ENCODE measurements at places on chromosomes 5 and 9.

- DNase-seq = no peak
Observed at GRCh38 chr9:96611302-96611701, 8.3 kb downstream of the CDC14B start.

- no peak for DNase-seq
Observed at GRCh38 chr5:116572350-116573278, 2.0 kb downstream of the SEMA6A start.

DNA sequence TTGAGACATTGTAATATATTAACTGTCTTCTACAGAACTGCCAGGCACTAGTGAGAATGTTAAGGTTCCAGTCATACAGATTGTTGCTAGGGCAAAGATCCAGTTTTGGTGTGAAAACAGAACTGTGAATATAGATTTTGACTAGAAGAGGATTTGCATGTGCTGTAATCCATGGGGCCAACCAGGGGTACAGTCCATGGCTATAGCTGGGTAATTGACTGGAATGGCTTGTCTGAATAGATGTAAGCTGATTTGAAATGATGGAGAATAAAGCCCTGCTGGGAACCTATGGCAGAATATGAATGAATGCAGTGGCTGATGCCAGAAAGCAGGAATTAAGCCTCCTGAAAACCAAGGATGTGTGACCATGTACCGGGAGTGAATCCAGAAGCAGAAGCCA lies 748.5 kb upstream of the CDH10 start:
- DNase-seq = no peak

DNA sequence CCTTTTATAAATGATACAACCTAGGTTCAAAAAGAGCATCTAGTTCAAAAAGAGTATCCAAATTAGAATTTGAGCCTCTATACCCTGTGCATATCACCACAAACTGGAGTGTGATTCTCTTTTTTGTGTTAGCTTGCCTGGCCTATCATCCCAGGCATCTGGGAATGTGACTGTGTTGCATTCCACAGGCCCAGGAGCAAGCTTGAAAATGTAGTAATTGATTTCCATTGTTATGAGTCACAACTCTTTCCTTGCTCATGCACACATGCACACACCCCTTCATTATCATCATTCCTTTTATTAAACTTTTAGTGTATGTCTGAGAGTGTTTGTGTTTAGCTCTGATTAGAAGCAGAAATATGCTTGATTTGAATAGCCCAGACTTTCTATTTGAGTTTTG lies 75.2 kb downstream of the FCHO2 start:
- no peak for DNase-seq

GRCh38 chr9:127308652-127309434 lies 44.3 kb downstream of the GARNL3 start:
- DNase-seq = no peak

DNA sequence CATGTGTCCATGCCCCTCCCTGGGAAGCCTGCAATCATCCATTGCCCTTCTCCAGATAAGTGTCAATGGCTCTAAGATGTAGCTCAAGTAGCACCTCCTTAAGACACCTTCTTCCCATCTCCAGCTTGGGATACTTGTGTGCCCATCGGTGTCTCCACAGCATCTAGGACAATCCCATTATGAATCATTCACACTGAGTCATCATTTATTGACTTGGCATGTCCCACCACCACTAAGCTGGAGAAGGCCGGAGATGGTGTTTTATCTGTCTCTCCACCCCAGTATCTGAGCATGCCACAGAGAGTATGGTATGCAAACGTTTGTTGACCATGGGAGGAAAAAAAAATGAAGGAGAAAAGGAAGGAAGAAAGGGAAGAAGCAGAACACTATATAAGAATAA lies 342.2 kb downstream of the TRIM32 start:
- no peak for DNase-seq

DNA sequence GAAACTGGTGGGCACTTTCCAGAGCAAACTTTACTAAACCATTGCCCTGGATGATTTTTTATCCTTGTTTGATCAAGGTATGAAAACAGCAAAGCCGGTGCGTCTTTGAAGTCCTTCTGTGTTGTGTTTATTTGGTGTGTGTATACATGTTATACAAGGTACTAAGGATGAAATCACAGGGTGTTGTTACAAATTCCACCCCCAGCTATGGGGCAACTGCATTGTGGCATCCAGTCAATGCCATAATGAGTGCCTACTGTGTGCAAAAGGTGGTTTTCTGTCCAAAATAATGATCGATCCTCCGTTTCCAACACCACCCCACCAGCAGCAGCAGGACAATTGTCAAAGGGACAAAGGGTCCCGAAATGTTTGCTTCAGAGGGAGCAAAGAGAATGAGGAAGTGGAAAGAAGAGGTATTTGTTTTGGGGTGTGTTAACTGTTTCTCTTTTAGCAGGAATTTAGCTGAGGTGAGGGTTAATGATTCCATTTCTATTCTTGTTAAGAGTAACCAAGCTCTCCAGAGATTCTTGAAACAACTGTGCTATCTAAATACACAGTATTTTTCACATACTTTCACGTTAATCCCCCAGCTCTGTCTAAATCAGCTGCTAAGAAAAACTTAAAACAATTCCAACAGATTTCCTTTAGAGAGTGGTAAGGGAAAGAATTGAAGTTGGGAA lies 568.7 kb upstream of the KLF4 start:
- DNase-seq = no peak

DNA sequence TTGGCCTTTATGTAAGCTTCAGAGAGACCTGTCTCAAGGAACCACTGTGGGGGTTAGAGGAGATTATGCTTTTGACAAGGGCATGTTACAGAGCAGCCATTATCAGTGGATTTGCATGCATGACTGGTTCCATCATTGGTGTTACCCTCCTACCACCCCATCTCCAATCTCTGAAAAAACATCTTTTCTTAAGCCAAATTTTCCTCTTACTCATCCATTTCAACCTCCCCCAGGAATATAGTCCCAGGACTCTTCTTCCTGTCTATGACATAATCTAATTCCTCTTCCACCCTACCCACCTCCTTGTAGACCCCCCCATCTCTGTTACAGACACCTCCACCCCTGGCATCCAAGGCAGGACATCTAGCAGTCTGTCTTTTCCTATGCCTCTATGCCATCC lies 33.1 kb upstream of the ADRB2 start:
- no peak for DNase-seq

DNA sequence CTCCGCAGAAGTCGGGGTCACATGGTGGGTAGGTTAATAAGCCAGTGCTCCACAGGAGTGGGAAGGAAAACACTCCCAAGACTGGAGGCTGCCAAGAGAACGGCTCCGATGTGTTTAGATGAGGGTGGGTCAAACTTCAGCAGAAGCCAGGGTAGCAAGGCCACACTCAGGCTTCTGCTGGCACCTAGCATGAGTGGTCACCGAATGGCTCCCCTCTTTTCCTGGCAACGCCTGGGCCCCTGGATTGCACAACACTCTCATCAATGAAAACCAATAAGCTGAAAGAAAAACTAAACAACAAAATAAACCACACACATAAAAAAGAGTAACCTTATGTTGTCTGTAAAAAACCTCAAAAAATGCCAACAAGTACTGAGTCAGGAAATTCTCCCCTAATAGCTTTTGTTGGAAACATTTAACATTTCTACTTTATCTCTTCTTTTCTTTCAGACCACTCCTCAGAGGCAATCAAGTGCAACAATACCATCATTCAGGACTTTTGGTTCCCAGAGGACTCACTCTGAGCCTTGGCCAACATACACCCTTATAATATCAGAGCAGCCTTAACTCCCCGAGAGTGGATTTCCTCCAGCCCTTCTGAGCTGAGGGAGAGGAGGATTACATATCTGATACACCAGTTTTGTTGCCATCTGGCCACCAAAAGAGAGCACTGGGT lies 279.9 kb downstream of the ENC1 start:
- no peak for DNase-seq

DNA sequence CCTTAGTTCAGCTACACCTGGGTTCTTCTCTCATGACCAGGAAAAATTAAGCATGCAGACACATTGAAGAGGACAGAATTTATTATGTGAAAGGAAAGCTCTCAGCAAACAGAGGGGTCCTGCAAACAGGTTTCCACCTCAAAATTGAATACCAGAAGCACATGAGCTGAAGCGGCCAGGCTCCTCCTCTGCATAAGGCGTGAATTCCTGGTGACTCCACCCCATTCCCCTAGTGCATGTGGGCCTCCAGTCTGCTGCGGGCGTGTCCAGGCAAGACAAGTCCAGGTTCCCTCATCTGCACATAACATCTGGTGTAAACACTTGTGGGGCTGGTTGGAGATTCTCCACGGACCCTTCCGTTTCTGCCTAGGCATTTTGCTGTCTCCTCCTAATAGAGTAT lies 1156.4 kb downstream of the FOXD4L5 start:
- DNase-seq = no peak

DNA sequence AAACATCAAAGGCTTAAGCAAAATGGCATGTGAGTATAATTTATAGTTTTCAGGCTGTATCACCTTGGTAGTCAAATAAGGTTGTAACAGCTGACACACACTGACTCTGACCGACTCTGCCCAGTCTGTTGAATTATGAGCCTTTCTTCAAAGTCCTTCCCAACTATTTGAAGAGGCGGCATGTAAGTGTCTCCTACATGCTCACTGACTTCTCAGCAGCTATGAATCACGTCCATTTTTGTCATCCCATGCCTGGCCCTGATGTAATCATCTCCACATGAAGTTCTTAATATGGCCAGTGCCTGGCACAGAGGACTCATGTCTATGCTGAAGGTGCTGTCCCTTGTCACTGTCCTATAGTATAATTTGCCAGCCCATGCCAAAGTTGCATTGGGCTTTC lies 5.1 kb upstream of the PTBP3 start:
- DNase-seq = no peak

- DNase-seq = no peak
Observed at GRCh38 chr9:104527109-104527508, at the start of gene OR13C4. TSS of gene OR13C4 (minus strand) at chr9:104527209. CDS start at chr9:104527209, 0 bp downstream.

DNA sequence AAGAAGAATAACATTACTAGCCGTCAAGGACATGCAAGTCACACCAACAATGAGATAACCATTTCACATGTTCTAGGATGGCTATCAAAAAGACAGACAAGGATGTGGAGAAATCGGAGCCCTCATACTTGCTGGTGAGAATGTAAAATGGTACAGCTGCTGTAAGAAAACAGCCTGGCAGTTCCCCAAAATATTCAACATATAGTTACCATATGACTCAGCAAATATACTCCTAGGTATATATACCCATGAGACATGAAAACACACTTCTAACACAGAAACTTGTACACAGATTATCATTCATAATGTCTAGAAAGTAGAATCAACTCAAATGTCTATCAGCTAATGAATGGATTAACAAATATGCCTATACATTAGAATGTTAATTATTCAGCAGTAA lies 105.4 kb upstream of the PCAT7 start:
- DNase-seq = no peak

DNA sequence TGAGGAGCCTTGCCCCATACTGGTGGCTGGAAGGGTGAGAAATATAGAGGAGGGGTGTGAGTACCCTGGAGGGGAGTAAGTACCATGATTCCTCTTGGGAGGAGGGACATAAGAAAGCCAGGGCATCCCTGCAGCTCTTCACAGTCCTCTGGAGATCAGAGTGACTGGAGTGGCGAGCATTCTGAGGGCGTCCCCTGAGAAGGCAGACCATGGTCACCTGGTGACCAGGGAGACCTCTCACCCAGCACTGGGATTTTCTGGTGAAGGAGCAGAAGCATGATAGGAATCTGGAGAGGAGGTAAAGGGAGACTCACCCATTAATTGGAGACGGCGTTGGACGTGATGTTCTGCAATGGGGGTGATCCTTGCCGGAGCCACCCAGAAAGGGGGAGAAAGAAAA lies 27.7 kb upstream of the GPX3 start:
- DNase-seq = no peak

DNA sequence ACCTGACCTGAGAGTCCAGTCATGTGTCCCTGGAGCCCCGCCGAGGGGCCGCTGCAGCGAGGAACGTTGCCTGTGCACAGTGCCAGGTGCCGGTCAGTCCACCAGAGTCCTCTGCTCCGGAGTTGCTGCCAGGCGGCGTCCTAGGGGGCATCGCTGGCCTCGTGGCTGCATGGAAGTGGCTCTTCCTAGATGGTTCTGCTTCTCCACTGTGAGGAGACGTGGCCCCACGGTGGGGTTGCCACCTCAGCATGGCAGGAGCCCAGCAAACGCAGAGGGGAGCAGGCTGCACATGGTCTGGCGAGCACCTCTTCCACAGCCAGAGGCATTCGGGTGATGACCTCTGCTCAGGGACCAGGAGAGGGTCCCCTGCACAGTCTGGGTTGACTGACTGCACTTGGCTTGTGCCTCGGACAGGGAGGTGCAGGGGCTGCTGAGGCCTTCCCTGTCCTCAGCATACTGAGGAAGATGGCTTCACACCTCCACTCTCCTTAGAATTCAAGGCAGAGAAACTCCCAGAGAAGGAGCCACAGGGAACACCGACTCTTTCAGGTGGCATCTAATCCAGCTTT lies 25.9 kb upstream of the POMT1 start:
- DNase-seq = no peak

DNA sequence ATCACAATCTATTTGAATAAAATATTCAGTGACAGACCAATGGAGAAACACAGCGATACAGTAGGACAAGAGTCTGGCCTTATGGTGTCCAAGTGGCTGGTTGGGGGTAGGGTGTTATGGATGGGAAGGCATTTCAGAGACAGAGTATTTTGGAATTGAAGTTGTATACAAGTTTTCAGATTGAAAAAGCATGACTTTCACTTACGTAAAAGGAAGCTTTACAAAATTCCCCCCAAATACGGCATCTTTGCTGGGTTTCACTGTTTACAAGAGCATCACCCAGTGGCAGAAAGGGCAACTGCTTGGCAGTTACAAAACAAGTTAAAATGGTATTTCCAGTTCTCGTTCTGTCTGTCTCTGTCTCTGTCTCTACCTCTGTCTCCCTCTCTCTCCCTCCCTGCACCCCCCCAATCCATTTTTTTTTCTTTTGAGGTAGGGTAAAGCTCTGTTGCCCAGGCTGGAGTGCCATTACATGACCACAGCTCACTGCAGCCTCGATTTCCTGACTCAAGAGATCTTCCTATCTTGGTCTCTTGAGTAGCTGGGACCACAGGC lies 86.2 kb downstream of the PTPN3 start:
- no peak for DNase-seq

DNA sequence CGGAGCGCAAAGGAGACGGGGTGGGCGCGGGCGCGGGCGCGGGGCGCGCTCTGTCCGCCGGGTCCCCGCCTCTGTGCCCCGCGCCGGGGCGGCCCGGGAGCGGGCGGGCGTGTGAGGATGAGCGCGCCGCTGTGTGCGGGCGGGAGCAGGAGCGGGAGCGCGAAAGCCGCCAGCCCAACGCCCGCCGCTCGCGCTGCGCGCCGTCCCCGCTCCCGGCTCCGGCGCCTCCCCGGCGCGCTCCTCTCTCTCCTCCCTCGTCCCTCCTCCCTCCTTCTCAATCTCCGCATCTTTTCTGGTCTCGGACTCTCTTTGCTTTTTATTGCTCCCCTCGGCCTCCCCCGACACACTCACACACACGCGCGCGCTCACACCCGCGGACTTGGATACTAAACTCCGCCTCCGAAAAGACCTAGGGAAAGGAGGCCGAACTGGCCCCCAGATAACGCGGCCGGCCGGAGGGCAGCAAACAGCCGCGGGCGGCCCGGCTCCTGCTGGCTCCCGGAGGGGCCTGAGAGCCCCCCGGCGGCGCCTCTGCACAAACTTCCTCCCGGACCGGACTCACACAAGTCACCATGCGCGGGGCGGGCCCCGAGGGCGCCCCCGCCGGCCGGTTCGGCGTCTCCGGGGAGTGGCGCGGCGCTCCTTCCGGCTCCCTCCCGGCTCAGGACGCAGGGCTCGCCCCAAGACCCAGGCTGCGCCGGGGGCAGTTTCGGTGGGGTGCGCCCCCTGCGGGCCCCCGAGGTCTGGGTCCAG lies at the start of gene FIBCD1:
FIBCD1 (minus strand) TSS at position 596 of the 753 bp plus-strand sequence. CDS start 640 bp downstream, outside the sequence.
- no peak for DNase-seq

Data from cortex of kidney (tissue), 1 donor.